ENCODE measurements at places on chromosomes 5 and 9.

DNA sequence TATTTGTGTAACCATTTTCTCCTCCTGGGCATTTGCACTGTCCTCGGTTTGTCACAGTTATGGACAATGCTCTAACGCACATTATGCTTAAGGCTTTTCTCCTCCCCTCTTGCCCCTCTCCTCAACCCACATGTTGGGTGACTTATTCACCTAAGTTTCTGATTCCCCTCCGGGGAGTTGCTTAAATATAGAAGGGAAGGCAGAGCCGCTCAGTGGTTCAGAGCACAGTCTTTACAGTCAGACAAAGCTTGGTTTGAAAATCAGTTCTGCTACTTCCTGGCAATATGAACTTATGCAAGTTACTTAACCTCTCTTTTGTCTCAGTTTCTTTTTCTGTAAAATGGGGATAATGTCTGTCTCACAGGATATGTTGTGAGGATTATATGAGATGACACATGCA is 41.2 kb upstream of the SPRY4 start:
- DNase-seq = no peak

DNA sequence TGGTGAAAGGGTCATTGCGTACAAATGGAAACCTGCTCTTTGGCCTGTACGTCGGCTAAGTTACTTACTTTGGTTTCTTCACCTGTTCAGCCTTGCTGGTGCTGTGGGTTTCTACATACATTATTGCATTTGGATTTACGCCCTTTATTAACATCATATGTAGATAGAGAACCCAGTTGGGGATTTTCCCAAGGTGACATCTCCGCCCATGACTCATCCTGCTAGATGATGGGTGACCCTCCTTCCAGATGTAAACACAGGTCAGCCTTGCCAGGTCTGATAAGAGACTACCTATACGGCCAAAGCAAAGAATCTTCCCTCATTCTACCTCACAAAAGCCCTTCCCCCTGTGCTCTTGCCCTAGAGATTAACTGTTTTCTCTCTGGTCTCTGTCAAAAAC is 360.9 kb downstream of the KDM4C start:
- DNase-seq = no peak

DNA sequence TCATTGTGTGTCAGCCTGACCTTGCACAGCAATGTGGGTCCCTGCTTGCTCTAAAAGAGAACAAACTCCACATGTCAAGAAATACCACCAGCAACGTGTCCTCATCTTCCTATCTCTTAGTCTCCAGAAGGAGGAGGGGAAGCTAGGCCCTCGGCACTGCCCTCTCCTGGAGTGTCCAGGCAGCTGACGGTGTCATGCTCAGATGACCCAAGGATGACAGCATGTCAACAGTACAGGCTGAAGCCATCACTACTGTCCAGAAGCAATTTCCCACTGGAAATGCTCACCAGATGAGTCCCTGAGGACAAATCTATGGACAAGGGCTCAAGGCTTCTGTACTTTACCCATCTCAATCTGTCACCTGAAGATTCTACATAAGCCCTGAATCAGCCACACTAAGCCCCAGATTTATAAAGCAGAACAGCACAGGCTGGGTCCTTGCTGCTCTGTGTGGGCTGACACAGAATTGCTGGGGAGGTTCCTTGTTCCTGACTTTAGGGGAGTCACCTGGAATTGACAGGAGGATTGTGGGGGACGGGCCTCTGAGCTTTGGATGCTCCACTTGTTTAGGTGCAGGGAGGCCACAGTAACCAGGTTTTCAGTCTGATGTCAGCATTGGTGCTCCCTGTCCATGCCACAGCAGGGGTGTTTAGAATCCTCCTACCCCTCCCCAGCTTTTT is 210.2 kb downstream of the DAB2IP start:
- peak; percentile 65 for DNase-seq

GRCh38 chr5:160516696-160517530 is 95.3 kb downstream of the PTTG1 start:
- no peak for DNase-seq

GRCh38 chr9:101737165-101737704 is 1.2 kb downstream of the GRIN3A start:
- no peak for DNase-seq

DNA sequence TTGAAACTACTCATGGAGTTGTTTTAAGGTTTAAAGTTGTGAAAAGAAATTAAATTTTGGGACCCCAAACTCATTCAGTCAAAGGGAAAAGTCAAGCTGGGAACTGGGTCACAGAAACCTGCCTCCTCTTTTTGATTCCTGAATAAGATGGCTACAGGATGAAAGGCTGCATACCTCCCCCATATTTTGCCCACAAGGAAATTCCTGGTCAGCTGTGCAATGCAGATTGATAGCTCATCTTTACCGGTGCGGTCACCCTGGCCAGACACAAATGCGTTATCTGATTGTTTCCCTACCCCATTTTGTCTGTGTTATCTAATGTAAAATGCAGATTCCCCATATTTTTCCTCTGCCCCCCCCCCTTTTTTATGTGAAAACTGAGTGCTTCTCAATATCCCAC is 1.3 kb downstream of the HAVCR2 start:
- no peak for DNase-seq

DNA sequence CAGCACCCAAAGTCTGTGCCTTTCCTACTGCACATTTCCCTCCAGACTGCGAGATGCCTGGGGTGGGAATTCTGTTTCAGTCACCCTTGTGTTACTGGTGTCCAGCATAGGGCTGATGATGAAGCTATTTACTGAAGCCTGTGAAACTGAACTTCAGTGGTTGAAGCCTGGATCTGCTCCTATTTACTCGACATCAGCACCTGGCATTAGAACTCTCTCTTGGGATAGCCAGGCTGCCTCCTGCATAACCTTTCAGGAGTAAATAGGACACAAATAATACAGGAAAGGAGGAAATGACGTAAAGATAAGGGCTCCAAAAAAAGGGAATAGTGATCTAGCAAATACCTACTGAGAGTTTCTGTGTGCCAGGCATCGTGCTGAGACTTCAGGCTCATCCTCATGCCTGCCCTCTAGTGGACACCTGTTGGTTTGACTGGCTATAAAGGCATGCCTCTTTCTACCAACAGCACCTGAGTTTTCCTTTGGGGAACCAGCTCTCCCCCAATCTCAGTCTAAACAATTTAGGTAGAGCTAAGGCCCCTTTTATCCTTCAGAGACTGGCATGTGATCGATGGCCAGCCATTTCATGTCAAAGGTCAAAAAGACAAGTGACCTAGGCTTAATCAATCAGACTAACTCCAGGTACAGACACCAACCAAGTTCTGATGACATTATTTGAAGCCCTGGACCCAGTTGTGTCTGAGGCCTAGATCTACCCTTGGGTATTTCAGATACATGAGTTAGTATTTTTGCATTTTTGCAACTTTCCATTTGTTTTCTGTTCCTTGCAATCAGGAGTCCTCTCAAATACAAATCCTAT is 192.1 kb upstream of the TRIM32 start:
- DNase-seq = no peak

DNA sequence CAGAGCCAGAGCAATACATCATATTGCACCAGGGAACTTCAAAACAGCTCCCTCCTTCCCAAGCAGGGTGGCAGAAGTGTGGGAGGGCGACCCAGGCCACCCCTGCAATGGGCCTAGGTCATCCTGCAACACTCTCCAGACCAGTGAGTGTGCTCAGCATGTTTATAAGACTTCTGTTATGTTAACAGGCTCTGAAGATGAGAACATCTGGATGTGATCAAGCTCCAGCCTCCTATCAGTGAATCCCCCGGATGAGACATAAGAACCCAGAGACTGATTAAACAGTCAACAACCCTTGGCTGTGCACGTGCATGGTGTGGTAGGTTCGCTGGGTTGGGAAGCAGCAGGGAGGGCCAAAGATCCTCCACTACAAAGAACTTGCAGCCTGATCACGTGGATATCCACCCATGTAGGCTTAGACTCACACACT is 63.3 kb downstream of the ABCA1 start:
- DNase-seq = no peak

DNA sequence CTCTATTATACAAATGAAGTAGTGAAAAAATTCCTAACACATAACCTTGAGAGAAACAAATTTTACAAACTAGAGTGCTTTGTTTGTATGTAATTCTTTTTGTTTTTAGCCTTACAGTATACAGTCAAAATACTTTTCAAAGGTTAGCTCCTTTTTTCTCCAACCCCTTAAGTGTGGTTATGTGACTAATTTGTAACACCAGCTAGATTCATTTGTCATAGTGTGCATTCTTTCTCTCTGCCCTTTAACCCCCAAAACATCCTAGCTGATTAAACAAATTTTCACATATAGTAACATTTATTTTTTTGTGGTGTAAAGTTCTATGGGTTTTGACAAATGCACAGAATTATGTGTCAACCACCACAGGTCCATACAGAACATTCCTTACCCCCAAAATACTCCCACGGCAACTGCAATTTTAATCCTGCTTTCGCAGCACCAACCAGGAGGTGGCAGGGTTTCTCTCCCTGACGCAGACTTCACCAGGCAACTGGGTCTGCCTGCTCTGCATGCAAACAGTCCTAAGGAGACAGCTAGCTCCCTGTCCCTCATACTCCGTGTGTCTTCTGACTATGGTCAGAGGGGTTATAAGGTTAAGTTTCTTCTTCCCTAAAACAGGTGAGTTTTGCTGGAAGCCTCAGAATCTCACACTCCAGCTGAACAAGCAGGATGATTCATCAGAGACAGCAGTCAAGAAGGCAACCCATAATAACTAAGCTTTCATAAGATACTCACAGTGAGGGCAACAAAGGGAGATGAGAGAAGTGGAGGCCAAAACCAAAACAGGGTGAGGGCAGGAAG is 44.5 kb upstream of the NR5A1 start:
- peak; percentile 40 for DNase-seq

- no peak for DNase-seq
Observed at GRCh38 chr5:73733219-73733618, 107.2 kb downstream of the ARHGEF28 start.
